NCI-H1436 treated with DMSO at 0.1 percent for 48 hours (cell line): ENCODE measurements at places on chromosomes 6 and 20.

DNA sequence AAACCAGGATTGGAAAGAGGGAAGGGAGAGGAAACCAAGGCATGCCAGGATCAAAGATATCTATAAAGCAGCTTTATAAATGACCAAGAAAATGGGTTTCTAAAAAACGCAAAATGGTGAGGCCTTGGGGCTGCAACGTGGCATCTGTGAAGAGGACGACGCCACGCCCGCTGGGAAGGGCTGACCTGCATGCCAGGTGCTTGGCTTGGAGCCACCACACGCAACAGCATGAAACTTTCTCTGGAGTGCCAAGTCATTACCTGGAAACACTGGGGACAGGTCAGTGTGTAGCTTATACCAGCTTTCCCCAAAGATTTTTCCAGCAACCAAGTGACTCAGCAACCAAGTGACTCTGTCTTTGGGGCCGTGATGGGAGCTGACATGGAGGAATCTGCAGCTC, 82.5 kb downstream of the POPDC3 start:
- DNase-seq: no peak

DNA sequence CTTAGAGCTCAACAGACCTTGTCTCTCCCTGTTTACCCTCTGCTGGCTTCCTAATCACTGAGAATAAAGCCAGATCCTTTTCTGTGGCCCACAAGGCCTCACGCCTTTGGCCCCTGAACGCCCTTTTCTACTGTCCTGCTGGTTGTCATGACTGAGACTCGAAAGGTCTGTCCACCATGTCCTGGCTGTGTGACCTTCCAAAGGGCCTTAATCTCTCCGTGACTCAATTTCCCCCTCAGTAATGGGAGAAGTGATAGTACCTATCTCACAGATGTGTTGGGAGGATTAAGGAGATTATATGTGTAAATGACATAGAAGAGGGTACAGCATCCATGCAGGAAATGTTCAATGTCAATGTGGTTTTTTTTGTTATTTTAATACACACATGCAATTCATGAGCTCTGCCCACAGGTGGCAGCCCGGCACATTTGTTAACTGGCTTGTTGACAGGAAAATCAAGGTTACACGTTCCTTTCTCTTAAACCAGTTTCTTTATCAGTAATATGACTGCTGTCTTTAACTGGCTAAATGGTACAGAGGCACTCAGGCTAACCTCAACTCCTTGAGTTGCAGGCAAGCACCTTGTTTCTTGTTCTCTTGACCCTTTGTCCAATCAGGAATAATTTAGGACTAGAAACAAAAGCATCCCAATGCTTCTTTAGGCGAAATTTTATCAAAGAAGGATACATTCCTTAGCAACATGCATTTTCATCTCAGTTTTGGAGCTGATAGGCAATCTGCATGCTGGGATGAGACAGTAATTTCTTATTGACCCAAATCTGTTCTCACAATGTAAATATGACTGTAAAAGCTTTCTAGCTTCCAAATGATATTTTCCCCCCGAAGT, 16.6 kb downstream of the SLC22A1 start:
- no peak for DNase-seq

DNA sequence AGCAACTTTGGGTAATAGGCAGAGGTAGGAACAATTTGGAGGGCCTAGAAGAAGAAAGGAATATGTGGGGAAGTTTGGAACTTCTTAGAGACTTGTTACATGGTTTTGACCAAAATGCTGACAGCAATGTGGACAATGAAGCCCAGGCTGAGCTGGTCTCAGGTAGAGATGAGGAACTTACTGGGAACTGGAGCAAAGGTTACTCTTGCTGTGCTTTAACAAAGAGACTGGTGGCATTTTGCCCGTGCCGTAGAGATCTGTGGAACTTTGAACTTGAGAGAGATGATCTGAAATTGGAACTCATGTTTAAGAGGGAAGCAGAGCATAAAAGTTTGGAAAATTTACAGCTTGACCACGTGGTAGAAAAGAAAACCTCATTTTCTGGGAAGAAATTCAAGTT, 28.3 kb upstream of the TMEM200A start:
- no peak for DNase-seq

- no peak for DNase-seq
These were observed 36.5 kb downstream of the SULF2 start for GRCh38 chr20:47748823-47749222.

DNA sequence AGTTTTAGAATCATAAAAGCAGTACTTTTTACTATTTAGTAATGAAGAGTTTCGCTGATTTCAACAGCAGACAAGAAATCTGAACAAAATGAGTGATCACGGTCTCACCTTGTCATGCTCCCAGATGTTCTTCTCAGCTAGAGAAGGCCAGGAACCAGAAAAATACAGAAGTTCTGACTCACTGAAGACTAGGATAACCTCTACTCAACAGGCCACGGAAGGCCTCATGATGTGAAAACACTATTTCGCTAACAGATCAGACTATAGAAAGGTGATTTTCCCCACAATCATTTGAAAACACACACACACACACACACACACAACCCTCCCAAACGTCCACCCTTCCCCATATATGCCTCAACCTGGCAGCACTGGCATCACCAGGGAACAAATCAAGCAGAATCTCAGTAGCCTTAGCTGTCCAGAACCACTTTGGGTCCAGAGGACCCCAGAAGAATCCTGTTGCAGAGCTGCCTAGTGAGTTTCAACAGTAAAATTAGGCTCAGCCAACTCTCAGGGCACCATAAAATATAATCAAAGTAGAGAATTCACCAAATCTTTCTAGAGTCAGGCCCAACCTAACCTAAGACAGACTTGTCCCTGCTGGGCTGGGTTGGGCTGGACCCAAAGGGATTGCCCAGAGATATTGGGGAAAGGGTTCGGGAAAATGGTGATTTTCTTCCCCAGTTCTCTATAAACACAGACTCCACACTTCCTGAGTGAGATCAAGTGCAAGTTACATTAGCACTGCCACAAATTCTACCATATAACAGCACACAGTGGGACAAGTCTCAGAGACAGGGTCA, 7.9 kb downstream of the EXOC2 start:
- no peak for DNase-seq

GRCh38 chr6:1389369-1390132, at the start of gene FOXF2:
Gene FOXF2 (plus strand): TSS chr6:1389576. CDS start chr6:1389948, 372 bp downstream.
- DNase-seq: no peak

- DNase-seq: no peak
These were observed 77.5 kb downstream of the NCOA7 start for GRCh38 chr6:125868252-125868651.

- DNase-seq: no peak
These were observed 34.9 kb upstream of the HECA start for GRCh38 chr6:139099984-139100383.

DNA sequence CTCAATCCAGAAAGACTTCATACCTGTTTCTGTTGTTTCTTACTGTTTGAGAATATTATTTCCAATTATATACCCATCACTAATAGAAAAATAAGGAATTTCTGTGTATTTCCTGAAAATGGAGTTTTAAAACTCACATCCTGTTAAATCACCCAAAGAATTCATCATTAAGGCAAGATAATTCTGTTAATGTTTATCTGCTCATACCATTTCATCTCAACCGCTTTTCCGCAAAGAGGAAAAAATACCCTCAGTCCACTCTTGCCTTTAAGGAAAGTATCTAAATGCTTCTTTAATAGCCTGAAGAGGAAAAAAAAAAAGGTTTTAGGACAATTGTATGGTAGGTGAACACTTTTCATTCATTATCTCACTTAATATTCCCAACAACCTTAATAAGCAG, 7.3 kb downstream of the TPMT start:
- no peak for DNase-seq

GRCh38 chr20:16419138-16419715, 154.0 kb downstream of the KIF16B start:
- DNase-seq: no peak

GRCh38 chr6:15399641-15400470, 154.0 kb downstream of the JARID2 start:
- DNase-seq: no peak

DNA sequence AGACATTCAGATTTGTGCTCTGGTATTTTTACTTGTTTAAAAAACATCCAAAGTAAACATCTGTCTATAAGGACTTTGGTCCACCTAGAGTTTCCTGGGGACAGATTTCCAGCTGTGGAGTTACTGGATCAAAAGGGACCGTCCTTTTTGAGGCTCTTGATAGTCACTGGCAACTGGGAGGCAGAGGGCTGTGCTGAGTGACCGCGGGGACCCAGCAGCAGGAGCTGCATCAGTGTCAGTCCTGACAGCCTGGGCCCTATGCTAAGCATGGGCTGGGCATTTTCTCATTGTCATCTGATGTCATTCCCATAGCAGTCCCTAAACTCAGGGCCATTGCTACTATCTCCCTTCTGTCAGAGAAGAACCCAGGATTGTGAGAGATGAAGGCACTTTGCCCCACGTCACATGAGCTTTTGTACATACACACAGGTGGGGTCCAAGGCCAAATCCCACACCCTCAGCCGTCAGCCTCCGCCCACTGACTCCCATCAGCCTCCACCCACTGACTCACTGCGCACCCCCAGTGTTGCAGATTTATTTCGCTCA, 293.8 kb downstream of the TAF4 start:
- DNase-seq: no peak

DNA sequence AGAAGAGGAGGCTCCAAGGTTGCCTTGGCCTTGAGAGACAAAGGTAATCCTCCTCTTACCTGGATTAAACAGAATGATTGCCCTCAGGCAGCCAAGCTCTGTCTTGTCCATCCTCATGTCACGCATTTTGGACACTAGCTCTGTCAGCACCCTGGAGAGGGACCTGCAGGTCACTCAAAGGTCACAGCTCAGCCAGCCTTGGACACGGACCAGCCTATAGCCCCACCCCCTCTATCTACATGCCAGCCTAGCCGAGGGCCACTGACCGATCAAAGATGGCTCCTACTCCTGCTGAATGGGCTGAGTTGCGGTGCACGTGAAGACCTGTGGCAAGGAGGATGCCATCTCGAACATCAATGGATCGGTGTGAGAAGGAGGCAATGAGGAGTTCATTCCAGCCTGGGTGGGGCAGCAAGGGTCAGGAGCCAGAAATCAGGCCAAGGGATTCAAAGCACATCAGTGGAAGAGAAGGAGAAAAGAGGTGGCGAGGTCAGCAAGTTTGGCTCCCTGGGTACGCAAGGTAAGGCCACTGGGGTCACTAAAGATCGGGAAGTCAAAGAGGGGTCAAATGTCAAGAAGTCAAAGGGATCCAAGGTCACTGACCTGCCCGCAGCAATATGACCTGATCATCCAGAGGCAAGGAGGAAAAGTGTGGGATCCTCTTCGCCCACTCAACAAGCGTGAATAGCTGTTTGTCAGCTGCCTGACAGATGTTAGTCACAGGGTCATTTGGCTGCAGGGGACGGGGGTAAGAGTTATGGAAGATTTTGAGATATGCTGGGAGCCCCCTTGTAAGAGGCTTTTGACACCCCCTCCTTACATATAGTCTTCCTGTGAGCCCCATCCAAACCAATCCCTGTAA, 3.3 kb upstream of the COL11A2 start:
- DNase-seq: no peak

GRCh38 chr6:105257340-105257739, 77.5 kb upstream of the POPDC3 start:
- DNase-seq: no peak

DNA sequence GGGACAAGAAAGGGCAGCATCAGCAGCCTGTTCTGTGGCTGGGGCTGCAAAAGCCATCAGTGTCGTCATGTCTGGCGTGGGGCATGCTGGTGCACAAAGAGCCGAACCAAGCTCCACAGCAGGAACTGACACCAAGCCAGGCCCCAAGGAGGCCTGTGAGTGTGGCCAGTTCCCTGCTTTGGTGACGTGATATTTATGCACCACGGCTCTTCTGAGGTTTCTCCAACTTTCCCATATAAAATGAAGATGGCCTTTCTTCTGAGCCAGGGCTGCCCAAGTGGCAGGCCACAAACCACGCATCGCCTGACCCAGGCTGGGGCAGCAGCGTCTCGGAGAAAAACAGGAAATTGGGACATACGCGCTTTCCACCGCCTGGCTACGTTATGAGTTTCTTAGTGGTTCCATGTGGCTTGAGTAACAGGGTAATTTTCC, 109.9 kb downstream of the RIN2 start:
- no peak for DNase-seq

DNA sequence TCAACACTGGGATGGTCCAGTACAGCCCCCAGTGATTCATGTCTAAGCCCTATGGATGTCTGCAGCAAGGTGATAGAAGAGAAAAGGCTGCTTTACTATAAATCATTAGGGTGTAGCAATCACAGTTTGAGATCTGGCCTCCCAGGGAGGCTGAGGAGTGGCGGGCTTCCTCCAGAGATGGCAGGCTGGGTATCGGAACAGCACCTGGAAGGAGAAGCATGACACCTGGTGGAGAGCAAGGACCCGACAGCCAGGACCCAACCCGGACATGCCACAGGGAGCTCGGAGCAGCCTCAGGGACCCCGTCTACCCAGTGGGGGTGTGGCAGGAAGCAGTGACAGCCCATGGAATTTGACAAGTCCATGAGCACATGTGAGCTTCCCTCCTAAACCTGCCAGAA, 114.8 kb upstream of the CD93 start:
- no peak for DNase-seq

GRCh38 chr6:148780918-148781436, 34.1 kb downstream of the UST start:
- no peak for DNase-seq

DNA sequence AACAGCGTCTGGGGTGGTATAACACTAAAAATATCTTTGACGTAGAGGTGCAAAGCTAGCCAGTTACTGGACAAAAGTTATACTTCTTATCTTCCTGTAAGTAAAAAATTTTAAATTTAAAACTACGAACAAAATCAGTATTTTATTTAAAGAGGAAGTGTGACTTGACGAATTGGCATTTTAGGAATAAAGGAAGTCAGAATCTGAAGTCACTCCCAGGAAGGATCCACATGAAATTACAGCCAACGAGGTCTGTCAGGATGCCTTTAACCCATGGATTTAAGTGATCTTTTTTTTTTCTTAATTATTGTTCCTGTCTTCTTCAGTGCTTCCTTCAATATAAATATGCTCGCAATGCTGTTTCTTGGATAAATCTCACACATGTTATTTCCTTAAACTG, 27.2 kb upstream of the SNX9 start:
- DNase-seq: no peak

DNA sequence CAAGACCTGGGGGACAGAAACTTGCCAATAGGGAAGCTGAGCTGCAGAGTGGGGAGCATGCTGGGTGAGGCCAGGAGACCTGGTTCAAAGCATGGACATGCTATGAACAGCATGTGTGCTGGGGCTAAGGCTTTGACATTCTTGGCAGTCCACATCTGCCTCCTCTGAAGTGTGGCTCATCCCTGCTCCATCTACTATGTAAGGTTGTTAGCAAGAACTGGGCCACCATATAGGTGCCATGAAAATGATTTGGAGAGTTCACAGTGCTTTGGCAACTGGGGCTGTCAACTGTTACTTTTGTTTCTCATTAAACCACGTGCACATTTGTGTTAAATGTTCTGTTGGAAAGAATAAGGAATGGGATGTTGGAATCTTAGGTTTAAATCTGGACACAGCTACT, 311.1 kb downstream of the CDC5L start:
- no peak for DNase-seq

- no peak for DNase-seq
These were observed 658 bp downstream of the CUL7 start for GRCh38 chr6:43052842-43053544.

GRCh38 chr6:1475174-1475573, 85.8 kb downstream of the FOXF2 start:
- DNase-seq: no peak

GRCh38 chr20:62760856-62761758, 35.2 kb upstream of the MRGBP start:
- no peak for DNase-seq
